ENCODE measurements at places on chromosomes 2 and 18. TPM values are rescaled to one million over a fixed set of nuclear protein-coding genes. Genes with fewer than 3 reads are reported as not detected.

FBLN7 gene
- total RNA-seq: 5.1 TPM

ANKRD23 gene
- total RNA-seq: 6.5 TPM

ACP1 gene
- total RNA-seq: 96.6 TPM

BMP10 gene
- not detected for total RNA-seq

SNORC gene
- 0.80 TPM for total RNA-seq

C2orf80 gene
- total RNA-seq: not detected

GALR1 gene
- total RNA-seq: under 0.01 TPM

GNAL gene
- total RNA-seq: 1.7 TPM
